ENCODE measurements at places on chromosomes 11 and 22. TPM values are rescaled to one million over a fixed set of nuclear protein-coding genes. Genes with fewer than 3 reads are reported as not detected.

The GNAZ gene
- total RNA-seq: 0.14 TPM

The KREMEN1 gene
- total RNA-seq: not detected

The SSTR3 gene
- total RNA-seq: 5.4 TPM

The KDM4D gene
- total RNA-seq: 0.68 TPM

The CHRDL2 gene
- total RNA-seq: not detected

The TRIM49 gene
- total RNA-seq: not detected

The CYP2D6 gene
- total RNA-seq: 11.2 TPM

The KLHDC7B gene
- total RNA-seq: 4.4 TPM

The LMO2 gene
- total RNA-seq: 0.95 TPM

The C11orf91 gene
- total RNA-seq: not detected

The OR8B8 gene
- total RNA-seq: not detected

The MB gene
- total RNA-seq: not detected

The WT1 gene
- not detected for total RNA-seq

The BAIAP2L2 gene
- total RNA-seq: 0.91 TPM

DNA sequence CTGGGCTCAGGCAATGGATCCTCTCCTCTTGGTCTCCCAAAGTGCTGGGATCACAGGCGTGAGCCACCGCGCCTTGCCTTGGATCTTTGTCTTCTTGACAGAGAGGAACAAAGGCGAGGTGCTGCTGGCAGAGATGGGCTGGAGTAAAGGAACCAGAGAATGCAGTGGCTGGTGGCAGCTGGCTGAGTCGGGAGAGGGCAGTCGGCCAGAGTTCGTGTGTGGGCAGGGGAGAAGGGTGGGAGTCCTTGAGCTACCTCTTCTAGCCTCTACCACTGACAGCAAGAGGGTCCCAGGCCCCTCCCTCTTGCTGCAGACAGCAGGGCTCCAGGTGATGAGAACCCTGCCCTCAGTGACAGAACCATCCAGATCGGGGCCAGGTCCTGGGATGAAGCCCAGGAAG, 86.2 kb upstream of the LINC01488 start:
- no peak overlapping the region for H3K27ac ChIP-seq
- H3K36me3 ChIP-seq: no peaks in the 10 kb centered on the region
- no peak for DNase-seq
- no peak overlapping the region for H3K4me3 ChIP-seq

DNA sequence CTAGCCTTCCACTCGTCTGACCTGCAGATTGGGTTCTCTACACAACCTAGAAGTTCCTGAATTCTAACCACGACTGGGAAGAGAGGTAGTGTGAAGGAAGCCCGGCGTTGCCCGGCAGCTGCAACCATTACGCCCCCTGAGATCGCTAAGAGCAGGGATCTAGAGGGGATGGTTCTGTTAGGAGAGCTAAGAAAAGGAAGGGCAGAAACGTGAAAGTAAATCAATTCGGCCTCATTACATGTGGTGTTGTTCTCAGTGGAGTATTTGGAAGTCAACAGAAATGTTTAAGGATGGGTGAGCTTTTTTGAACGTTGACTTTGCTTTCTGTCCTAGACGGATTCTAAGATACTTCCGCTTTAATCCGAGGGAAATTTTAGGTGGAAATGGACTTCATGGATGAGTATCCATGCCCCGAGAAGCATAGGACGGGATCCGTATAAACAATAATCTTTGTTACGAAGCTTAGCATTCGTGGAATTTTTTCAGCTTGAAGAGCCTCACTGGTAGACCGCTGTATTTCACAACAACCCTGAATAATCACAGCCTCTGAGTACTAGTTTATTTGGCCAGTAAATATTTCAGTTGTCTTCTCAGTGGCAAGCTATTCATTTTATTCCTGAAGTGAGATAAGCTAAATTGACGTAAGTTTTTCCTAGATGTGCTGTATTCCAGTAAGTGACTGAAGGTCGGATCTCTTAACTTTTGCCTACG, 629 bp downstream of the ATP5MG start:
- no peak for DNase-seq
- peak overlapping the region; percentile 97 for H3K27ac ChIP-seq
- peaks cover 25% of the 10 kb centered on the region for H3K36me3 ChIP-seq

- H3K36me3 ChIP-seq: no peaks in the 10 kb centered on the region
- peaks cover 8% of the 10 kb centered on the region for H3K4me1 ChIP-seq
- H3K27ac ChIP-seq: no peak overlapping the region
Observed at GRCh38 chr22:44659140-44659539, 42.9 kb upstream of the PRR5 start.

GRCh38 chr11:20522536-20522935, 76.9 kb upstream of the SLC6A5 start:
- no peak for DNase-seq
- H3K4me1 ChIP-seq: no peaks in the 10 kb centered on the region
- no peaks in the 10 kb centered on the region for H3K27me3 ChIP-seq
- H3K36me3 ChIP-seq: no peaks in the 10 kb centered on the region

- no peak overlapping the region for H3K27ac ChIP-seq
- H3K4me1 ChIP-seq: no peaks in the 10 kb centered on the region
- H3K27me3 ChIP-seq: no peaks in the 10 kb centered on the region
- peaks cover 38% of the 10 kb centered on the region for H3K36me3 ChIP-seq
- H3K4me3 ChIP-seq: no peak overlapping the region
Observed at GRCh38 chr22:41659941-41660340, 28.7 kb downstream of the SNU13 start.

DNA sequence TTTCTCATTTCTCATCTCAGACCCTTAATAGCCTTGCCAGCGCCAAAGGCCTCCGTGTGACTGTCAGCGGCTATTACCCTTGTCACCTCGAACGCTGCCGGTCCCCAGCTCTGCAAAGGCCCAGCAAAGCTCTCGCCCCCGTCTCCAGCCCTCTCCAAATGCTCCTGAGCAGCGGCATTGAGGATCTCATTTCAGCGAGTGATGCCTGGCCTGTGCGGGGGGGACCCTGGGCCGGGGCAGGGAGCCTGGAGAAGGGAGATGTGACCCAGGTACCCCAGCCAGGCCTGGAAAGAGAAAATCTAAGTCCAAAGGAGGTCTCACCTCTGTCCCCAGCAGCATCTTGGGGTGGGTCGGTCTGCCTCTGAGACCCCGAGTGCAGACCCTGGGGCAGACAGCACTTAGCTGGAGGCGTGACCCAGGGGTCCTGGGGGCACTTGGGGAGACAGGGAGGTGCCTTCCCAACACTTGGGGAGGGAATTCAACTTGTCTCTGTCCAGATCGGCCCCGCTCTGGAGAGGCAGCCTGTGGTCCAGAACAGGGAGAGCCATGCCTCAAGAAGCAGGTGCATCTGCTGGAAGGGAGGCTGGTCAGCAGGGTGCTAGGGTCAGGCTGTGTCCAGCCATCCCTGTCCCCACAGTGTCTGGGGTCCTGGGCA, 521.3 kb downstream of the TBC1D22A start:
- no peaks in the 10 kb centered on the region for H3K27me3 ChIP-seq
- H3K4me1 ChIP-seq: no peaks in the 10 kb centered on the region
- no peaks in the 10 kb centered on the region for H3K36me3 ChIP-seq

DNA sequence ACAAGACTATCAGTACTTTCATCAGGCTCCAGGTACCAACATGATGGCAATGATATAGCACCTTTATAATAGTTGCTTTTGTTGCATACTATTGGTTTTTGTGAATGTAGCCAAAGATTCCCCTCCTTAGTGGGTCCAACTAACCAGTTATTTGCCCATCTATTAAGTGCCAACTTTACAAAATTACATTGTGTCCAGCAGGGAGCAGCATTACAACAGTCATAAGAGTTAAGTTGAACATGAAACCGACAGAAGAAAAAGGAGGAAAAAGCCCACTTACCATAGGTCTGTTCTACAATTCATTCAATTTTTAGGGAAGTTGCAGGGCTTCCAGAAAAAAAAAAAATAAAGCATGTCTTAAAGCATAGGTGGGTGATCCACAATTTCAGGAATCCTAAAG, 21.6 kb downstream of the IMMP1L start:
- H3K36me3 ChIP-seq: peaks cover 3% of the 10 kb centered on the region
- no peak overlapping the region for H3K4me3 ChIP-seq
- H3K4me1 ChIP-seq: no peaks in the 10 kb centered on the region
- no peak for DNase-seq
- no peak overlapping the region for H3K27ac ChIP-seq
- no peaks in the 10 kb centered on the region for H3K27me3 ChIP-seq

DNA sequence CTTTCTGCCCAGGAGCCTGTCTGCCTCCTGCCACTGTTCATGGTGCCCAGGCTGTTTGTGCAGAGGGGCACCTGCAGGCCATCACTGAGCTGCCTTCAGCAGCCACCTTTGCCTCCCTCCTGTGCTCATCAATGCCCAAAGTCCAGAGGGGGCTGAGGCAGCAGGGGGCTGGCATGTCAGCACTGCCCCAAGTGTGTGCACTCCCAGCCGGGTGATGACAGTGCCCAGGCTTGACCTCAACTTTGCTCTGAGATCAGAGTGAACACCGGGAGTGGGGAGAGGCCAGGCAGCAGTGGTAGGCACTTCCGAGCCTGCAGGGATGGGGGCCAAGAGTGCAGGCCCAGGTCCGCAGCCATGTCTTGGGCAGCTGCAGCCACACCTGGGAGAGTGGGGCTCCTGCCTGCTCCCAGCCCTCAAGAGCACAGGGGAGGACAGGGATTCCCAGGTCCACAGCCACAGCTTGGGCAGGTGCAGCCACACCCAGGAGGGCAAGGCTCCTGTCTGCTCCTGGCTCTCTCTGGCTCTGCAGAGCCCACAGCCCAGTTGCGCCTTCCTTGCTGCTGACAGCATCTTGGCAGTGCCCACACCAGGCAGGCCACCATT, 15.2 kb downstream of the SAA4 start:
- H3K36me3 ChIP-seq: no peaks in the 10 kb centered on the region
- H3K27me3 ChIP-seq: no peaks in the 10 kb centered on the region
- H3K27ac ChIP-seq: no peak overlapping the region
- no peak overlapping the region for H3K4me3 ChIP-seq
- no peaks in the 10 kb centered on the region for H3K4me1 ChIP-seq
- no peak for DNase-seq

DNA sequence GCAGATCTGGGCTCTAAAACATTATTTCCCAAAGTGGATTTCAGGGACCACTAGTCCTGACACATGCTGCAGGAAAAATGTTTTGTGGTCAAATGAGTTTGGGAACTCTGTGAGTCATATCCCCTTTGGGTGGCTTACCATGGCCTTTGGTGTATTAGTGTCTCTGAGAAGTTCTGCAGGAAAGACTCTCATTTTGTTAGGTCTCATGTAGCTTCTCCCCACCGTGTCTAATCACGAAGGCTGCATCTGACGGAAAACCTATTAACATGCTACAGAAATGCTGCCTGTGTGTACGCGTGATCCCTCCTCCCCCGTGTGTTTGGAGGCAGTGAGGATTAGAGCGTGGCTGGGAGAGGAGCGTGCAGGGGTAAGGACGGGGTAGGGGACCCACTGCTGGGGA, 191.7 kb downstream of the ST3GAL4 start:
- DNase-seq: no peak
- H3K4me3 ChIP-seq: no peak overlapping the region
- no peak overlapping the region for H3K27ac ChIP-seq

GRCh38 chr11:84234462-84235202, 948.5 kb upstream of the CCDC90B start:
- no peak overlapping the region for H3K4me3 ChIP-seq
- H3K27me3 ChIP-seq: no peaks in the 10 kb centered on the region
- no peak overlapping the region for H3K27ac ChIP-seq
- H3K36me3 ChIP-seq: no peaks in the 10 kb centered on the region

GRCh38 chr11:18608376-18608775, 8.8 kb downstream of the MISFA start:
- peaks cover 15% of the 10 kb centered on the region for H3K36me3 ChIP-seq
- no peaks in the 10 kb centered on the region for H3K27me3 ChIP-seq
- DNase-seq: no peak
- H3K4me1 ChIP-seq: no peaks in the 10 kb centered on the region
- H3K4me3 ChIP-seq: no peak overlapping the region
- H3K27ac ChIP-seq: no peak overlapping the region

GRCh38 chr22:17104336-17104935, 16.7 kb downstream of the TMEM121B start:
- H3K27me3 ChIP-seq: no peaks in the 10 kb centered on the region
- H3K4me1 ChIP-seq: peaks cover 71% of the 10 kb centered on the region
- H3K36me3 ChIP-seq: peaks cover 26% of the 10 kb centered on the region
- no peak for DNase-seq

DNA sequence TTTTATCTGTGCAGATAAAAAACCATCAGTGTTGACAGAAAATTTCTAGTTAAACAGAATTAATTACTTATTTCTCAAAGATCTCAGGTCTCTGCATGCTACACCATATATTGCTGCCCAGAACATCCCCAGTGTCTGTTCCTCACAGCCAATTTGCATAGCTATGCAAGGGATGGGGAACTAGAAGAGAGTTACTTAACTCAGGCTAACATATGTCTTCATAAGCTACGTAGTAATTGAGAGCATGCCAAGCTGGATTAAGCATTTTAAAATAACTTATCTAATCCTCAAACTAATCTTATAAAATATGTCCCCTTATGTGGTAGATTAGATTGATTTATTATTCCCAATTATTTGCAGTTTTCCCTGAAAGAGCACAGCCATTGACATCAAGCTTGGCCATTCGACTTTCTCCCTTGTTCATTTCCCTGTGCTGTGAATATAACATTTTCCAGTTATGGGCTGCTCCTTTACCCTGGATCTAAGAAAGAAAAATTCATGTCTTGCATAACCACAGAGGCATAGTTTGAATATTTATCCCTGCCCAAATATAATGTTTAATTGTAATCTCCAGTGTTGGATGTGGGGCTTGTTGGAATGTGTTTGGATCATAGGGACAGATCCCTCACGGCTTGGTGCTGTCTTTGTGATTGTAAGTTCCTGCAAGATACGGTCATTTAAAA, 69.1 kb downstream of the C11orf87 start:
- H3K27me3 ChIP-seq: no peaks in the 10 kb centered on the region
- no peaks in the 10 kb centered on the region for H3K36me3 ChIP-seq

GRCh38 chr11:63666874-63667273, 4.3 kb downstream of the ATL3 start:
- no peaks in the 10 kb centered on the region for H3K27me3 ChIP-seq
- no peaks in the 10 kb centered on the region for H3K36me3 ChIP-seq
- H3K27ac ChIP-seq: no peak overlapping the region
- H3K4me1 ChIP-seq: peaks cover 3% of the 10 kb centered on the region
- DNase-seq: no peak

DNA sequence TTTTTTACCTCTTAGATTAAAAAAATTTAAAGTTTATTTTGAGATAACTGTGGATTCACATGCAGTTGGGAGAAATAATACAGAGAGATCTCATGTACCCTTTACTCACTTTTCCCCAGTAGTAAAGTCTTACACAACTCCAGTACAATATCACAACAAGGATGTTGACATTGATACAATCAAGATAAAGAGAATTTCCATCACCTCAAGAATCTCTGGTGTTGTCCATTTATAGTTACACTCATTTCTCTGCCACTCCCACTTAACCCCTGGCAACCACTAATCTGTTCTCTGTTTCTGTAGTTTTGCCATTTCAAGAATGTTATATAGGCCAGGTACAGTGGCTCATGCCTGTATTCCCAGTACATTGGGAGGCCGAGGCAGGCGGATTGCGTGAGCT, 10.5 kb upstream of the ZBED5 start:
- no peaks in the 10 kb centered on the region for H3K27me3 ChIP-seq
- H3K4me3 ChIP-seq: no peak overlapping the region
- no peaks in the 10 kb centered on the region for H3K4me1 ChIP-seq
- no peak overlapping the region for H3K27ac ChIP-seq

GRCh38 chr11:62108971-62109404, 14.8 kb upstream of the INCENP start:
- no peaks in the 10 kb centered on the region for H3K27me3 ChIP-seq
- H3K4me3 ChIP-seq: no peak overlapping the region
- peaks cover 7% of the 10 kb centered on the region for H3K4me1 ChIP-seq
- H3K36me3 ChIP-seq: no peaks in the 10 kb centered on the region
- no peak for DNase-seq

Measured in naive thymus-derived CD4-positive, alpha-beta T cell (primary cell).